Heart left ventricle (tissue), 16 donors: ENCODE measurements at places on chromosomes 16 and 17. TPM values are rescaled to one million over a fixed set of nuclear protein-coding genes. Genes with fewer than 3 reads are reported as not detected.

GRCh38 chr16:77967054-77967904 is 55.1 kb upstream of the CLEC3A start:
- no peaks in the 10 kb centered on the region for H3K4me1 ChIP-seq
- DNase-seq, result no peak
- H3K36me3 ChIP-seq, result no peaks in the 10 kb centered on the region
- no peak overlapping the region for H3K4me3 ChIP-seq
- no peaks in the 10 kb centered on the region for H3K27me3 ChIP-seq

DNA sequence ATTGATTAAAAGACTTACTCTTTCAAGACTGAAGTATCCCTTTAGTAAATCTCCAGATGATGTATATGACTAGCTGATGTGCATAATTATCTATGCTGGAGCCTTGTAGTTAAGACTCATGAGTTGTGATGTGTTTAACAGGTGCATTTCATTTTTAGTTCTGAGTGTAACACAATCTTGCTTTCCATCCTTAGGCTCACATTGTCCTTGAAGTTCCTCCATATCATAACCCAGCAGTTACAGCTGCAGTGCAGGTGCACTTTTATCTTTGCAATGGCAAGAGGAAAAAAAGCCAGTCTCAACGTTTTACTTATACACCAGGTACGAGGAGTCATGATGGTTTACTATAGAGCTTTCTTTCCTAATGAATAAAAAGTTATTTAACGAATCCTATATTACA is 52.9 kb downstream of the ESRP2 start:
- H3K27me3 ChIP-seq, result no peaks in the 10 kb centered on the region
- DNase-seq, result no peak
- no peaks in the 10 kb centered on the region for H3K4me1 ChIP-seq
- no peaks in the 10 kb centered on the region for H3K36me3 ChIP-seq
- no peak overlapping the region for H3K27ac ChIP-seq

- H3K4me3 ChIP-seq, result no peak overlapping the region
- no peaks in the 10 kb centered on the region for H3K27me3 ChIP-seq
- peaks cover 55% of the 10 kb centered on the region for H3K36me3 ChIP-seq
- DNase-seq, result no peak
Observed at GRCh38 chr16:57021757-57022156, 32.4 kb downstream of the NLRC5 start.

DNA sequence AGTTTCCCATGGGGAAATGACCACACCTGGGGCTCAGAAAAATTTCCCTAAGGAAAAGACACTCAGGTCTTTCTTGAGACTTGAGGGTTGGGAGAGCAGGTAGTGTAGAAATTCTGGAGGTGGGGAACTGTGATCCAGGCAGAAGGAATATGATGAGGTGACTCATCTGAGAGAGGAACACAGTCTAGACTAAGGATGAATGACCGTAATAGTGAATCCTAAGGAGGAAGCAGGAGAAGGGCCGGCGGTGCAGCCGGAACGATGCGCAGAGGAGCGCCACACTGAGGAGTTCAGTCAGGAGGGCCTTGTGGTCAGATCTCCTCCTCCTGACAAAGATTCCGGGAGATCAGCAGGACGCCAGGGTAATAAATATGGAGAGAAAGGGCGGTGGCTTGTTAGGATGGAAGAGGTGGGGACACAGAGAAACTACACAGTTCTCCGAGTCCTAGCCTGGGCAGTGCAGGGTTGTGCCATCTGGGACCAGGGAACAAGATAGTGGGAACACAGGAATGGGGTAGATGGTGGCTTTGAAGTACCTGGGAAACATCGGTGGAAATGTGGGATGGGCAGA is 135.6 kb downstream of the PARN start:
- DNase-seq, result no peak
- H3K4me1 ChIP-seq, result peaks cover 45% of the 10 kb centered on the region
- no peaks in the 10 kb centered on the region for H3K27me3 ChIP-seq
- H3K27ac ChIP-seq, result no peak overlapping the region
- no peak overlapping the region for H3K4me3 ChIP-seq

- no peaks in the 10 kb centered on the region for H3K36me3 ChIP-seq
- H3K4me3 ChIP-seq, result no peak overlapping the region
- H3K27ac ChIP-seq, result no peak overlapping the region
- no peak for DNase-seq
Observed at GRCh38 chr16:87961623-87962022, 10.4 kb downstream of the BANP start.

Gene C17orf67
- total RNA-seq, result 0.25 TPM

Gene TXNDC17
- 62.8 TPM for total RNA-seq
